ENCODE measurements at places on chromosomes 1 and 21.

- no peak for DNase-seq
These were observed 30.0 kb upstream of the COL18A1 start for GRCh38 chr21:45374826-45375455.

DNA sequence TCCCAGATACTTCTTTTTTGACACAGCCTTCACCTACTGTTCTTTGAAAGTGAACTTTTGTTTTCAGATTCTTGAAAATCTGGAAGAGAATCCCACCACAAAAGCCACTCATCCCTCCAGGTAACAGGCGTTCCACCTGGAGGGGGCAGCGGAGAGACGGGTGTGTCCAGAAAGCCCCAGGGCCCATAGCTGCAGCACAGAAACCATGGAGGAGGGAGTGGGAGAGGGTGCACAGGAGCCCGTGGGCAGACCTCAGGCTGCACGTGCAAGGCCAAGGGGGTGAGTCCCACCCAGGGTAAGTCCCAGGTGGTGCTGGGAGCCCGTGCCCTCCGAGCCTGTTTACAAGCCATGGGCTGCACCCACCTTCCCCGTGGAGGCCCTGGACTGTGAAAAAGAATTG lies 86.5 kb downstream of the PSMG1 start:
- DNase-seq: peak; percentile 28

GRCh38 chr1:8711151-8711550 lies 106.3 kb downstream of the RERE start:
- DNase-seq: no peak

DNA sequence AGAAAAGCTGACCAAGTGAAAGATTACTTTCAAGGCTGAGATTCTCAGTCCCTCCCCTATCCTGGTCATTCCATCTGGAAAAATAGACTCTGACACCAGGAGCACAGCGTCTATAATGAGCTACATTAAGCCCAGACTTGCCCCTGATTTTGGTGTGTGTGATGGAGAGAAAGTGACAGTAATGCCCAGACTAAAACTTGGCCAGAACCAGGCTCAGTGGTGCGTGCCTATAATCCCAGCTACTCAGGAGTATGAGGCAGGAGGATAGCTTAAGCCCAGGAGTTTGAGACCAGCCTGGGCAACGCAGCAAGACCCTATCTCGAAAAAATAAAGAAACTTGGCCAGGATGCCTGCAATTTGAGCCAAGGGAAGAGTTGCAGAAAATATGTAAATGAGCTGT lies 15.9 kb downstream of the PLEKHA6 start:
- DNase-seq: no peak

DNA sequence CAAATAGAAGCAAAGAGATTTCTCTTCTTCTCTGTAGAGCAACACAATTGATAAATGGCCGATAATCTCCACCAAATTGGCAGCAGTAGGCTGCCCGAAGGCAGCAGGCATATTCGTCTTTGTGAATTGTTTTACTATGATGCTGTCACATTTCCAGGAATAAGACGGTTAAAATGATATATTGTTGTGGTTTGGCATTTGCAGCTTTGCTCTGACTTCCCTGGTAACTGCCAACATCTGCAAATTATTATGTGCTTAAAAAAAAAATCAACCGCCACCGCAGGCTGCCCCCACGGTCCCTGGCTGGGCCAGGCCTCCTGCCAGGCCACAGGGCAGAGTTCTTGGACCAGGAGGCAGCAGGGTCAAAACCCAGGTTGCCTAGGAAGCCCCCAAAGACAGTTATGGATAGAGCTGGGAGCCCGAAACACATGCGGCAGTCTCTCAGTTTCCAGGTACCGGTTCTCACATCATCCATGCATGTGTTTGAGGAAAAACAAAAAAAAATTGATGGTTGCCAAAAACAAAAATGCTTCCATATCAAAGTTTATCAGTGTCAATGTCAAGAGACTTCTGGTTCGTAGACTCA lies 179.3 kb downstream of the ETS2 start:
- DNase-seq: no peak

DNA sequence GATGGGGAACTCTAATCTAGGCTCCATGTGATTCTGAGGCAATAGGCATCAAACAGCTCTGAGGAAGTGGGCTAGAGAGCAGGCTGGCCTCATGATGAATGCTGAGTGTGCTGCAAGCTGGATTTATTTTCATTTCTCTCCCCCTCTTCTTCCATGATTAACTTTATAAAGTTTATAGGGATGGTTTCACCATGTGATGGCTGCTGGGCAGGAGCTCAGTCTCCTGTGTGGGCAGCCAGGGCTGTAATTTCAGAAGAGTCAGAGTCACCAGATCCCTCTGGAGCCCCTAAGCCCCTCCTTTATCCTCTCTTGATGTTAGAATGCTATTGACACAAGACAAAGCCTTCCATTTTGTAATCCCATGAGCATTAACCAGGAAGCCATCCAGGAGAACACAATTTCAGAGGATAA lies 143.6 kb downstream of the CNIH3 start:
- no peak for DNase-seq
